Anterior cingulate cortex (tissue), 58 donors: ENCODE measurements at places on chromosomes 2 and 18.

DNA sequence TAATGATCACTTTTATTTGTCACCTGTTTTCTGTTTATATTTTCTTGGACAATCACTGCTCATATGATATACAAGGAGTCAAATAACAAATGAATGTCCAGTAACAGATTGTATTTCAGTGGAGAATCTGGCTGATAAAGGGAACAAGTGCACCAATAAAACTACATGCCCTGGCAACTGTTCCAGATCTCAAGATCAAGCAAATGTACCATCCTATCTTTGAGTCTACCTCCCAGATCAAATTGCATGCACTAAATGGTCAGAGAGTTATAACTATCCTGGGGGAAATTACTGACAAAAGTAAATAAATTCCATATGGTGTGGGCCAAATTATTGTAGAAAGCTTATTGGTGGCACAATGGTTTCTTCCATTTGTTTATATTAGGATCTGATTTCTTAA lies 452.8 kb downstream of the MBD2 start:
- no peak for DNase-seq

DNA sequence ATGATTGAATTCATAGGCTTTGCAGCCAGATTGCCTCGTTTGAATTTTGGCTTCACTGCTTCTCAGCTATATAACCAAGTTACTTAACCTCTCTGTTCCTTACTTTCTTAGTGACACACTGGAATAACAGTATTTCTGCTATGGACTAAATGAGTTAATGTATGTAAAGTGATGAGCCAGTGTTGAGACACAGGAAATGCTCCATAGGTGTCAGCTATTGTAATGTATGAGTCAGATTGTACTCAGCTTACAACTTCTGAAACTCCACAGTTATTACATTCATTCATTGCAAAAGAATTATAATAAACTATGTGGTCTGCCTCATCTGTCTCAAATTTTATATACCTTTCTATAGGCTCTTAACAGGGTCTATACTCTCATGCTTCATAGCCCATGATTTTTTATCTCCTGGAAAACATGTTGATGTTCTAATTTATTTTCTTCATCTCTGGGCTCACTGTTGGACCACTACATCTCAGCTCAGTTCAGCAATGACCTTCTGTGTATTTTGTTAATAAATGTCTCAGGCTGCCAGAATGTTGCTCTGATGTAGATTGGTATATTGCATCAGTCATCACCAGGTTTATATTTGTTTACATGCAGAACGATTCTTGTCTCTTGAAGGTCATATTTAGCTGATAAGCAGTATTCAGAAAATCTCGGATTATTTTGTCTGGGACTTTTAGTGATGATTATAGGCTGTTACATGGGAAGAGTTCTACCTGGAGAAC lies 76.2 kb downstream of the MAP3K20 start:
- no peak for DNase-seq

DNA sequence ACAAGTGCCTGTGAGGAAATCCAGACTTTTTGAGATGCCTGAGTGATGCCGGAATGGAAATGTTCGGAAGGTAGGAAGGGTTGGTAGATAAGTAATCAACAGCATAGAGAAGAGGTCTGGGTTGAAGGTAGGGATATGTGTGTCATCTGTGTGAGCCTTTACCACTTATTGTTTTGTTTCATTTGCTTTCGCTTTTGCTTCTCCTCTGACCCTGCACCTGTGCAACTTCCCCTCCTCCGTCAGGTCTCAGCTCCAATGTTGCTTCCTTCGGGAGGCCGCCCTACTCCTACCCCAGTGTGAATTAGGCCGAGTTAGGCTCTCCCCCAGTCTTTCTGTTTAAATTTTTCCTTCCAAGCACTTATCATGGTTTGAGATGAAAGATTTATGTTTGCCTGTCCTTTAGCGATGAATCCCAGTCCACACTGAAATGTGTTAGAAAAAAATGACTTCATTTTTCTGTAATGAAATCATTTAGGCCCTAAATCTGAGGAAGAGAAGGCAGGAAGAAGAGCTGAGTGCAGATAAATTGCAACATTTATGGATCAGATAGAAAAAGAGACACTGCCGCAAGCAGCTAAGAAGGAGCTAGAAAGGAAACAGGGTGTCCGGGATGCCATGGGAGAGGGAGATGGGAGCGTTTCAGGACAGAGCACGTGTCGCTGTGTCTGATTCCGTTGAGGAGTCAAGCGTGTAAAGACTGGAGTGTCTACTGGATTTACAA lies 139.6 kb upstream of the PELI1 start:
- DNase-seq, result no peak

DNA sequence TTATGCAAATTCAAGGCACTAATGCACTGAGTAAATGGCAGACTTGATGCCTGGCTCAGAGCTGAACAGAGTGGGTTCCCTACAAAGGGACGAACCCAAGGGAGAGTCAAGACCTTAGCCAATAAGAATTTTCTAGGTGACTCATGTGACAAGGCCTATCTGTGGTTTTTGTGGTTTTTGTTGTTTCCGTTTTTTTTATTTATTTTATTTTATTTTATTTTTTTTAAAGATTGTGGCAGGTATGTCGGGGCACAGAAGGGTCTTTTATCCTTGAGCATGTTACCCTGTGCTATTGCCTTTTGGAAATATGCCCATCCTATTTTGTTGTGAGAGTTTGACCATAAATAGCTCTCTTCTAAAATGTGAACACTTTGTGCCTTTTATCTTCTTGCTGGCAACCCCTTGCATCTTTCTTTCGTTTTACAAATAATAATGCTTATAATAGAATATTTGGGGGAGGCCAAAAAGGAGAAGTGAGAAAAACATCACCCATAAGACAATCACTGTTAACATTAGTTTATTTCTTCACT lies 113.4 kb upstream of the AQP4 start:
- DNase-seq, result no peak

DNA sequence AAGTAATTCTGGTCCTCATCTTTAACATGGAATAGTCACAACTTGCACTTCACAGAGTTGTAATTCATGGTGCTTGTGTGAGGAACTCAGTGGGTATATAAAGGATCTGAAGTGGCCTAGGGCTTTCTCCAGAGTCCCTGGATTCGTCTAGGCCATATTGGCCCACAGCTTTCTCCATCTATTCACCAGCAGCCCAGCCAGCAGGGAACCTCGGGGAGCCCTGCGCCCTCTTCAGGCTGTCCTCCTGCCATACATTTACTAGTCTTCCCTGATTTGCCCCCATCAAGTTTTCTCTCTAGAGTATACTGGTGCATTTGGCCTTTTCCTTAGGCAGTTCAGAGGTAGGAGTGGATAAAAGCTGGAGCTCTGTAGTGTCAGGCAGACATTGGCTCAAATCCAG lies 278.3 kb downstream of the MYCN start:
- no peak for DNase-seq
